ENCODE measurements at places on chromosomes 5 and 9. TPM values are rescaled to one million over a fixed set of nuclear protein-coding genes. Genes with fewer than 3 reads are reported as not detected.

The INSL4 gene
- not detected for total RNA-seq

The PCAT7 gene
- total RNA-seq = not detected

The CDKN2A gene
- 88.7 TPM for total RNA-seq

DNA sequence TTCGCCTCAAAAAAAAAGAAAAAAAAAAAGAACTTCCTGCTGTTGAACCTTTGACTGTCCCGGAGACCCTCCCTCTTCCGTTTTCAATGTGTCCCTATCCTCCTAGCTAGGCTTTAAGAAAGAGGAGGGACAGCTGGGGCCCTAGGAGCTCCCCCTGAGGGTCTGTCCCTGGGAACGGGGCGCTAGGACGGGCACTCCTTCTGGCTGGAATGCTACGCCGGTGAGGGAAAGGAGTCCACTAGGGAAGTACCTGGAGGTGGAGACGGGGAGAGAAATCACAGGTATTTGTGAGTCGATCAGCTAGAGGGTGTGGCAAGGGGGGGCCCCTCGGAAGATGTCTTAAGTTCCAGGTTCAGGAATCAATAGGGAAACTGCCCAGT is 4.6 kb downstream of the SIT1 start:
- peaks cover 53% of the 10 kb centered on the region for H3K4me1 ChIP-seq
- H3K27ac ChIP-seq = no peak overlapping the region
- H3K36me3 ChIP-seq = no peaks in the 10 kb centered on the region
- peak overlapping the region; percentile 68 for H3K4me3 ChIP-seq
- no peak for DNase-seq
- no peaks in the 10 kb centered on the region for H3K27me3 ChIP-seq

DNA sequence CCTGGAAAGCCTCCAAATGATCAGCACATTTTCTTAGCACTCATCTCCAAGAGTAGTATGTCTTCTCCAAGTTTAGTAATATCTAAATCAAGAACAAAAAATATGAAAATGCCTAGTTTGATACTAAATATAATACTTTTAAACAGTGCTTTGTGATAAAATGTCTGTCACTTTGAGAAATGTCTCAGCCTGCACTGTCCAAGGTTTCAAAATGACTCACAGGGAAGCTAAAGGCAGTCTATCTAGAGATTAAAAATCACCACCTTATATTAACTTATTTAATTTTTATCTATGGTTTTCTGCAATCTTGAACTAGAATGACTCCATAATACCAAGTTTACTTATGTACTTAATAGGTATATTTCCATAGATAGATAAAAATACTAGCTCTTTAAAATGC is 633.0 kb upstream of the C9orf72 start:
- H3K27me3 ChIP-seq = no peaks in the 10 kb centered on the region
- no peaks in the 10 kb centered on the region for H3K4me1 ChIP-seq
- no peaks in the 10 kb centered on the region for H3K36me3 ChIP-seq
- H3K4me3 ChIP-seq = no peak overlapping the region

- H3K36me3 ChIP-seq = no peaks in the 10 kb centered on the region
- H3K27ac ChIP-seq = no peak overlapping the region
- DNase-seq = no peak
- peaks cover 6% of the 10 kb centered on the region for H3K4me1 ChIP-seq
These were observed 48.6 kb downstream of the RGS3 start for GRCh38 chr9:113511856-113512761.

- DNase-seq = no peak
- no peaks in the 10 kb centered on the region for H3K27me3 ChIP-seq
- H3K4me3 ChIP-seq = no peak overlapping the region
- H3K4me1 ChIP-seq = no peaks in the 10 kb centered on the region
These were observed 8.2 kb upstream of the ELL2 start for GRCh38 chr5:95969651-95970358.

GRCh38 chr5:17679597-17680203 is 45.4 kb downstream of the TAF11L14 start:
- H3K4me3 ChIP-seq = no peak overlapping the region
- H3K4me1 ChIP-seq = no peaks in the 10 kb centered on the region
- no peaks in the 10 kb centered on the region for H3K36me3 ChIP-seq
- H3K27me3 ChIP-seq = no peaks in the 10 kb centered on the region
- DNase-seq = no peak
- no peak overlapping the region for H3K27ac ChIP-seq

DNA sequence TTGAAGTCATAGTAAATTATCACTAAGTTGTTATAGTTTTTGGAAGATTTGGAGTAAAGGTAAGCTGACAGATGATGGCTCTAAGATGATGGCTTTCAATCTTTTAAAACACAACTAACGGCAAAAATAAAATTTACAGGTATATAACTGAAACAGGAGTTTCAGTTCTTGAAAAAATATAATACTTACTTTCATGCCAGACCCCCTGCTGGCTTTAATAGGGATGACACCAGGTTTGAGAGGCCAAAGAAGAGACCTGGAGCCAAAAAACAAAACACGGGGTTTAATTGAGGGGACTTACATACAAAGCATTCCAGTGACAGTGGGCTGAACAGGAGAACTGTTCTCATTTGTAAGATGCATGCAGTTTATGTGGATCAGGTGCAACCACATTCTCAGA is 301.7 kb upstream of the PCSK5 start:
- no peaks in the 10 kb centered on the region for H3K4me1 ChIP-seq
- peak; percentile 75 for DNase-seq
- H3K4me3 ChIP-seq = no peak overlapping the region
- no peak overlapping the region for H3K27ac ChIP-seq
- no peaks in the 10 kb centered on the region for H3K36me3 ChIP-seq

- DNase-seq = no peak
- no peak overlapping the region for H3K4me3 ChIP-seq
- H3K4me1 ChIP-seq = no peaks in the 10 kb centered on the region
- no peak overlapping the region for H3K27ac ChIP-seq
- H3K27me3 ChIP-seq = no peaks in the 10 kb centered on the region
- no peaks in the 10 kb centered on the region for H3K36me3 ChIP-seq
These were observed 896.6 kb downstream of the TLE1 start for GRCh38 chr9:80792726-80793125.

DNA sequence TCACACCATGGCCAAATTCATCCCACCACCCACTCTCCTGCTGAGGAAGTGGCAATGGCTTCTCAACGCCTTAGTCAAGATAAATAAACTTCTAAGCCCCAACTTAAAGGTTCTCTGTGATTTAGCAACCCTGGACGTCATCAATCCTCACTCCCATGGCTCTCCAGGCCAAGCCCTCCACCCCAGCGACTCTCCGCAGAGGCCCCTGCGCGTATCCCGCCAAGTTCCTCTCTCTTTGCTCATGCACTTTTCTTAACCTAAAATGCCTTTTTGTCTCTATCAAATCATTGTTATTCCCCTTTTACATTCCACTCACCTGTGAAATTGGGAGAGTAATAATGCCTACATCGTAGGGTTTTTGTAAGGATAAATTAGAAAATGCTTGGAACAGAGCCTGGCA is 88.6 kb downstream of the NRG2 start:
- no peak overlapping the region for H3K27ac ChIP-seq
- no peaks in the 10 kb centered on the region for H3K36me3 ChIP-seq
- H3K4me1 ChIP-seq = no peaks in the 10 kb centered on the region
- H3K4me3 ChIP-seq = no peak overlapping the region
- no peaks in the 10 kb centered on the region for H3K27me3 ChIP-seq
- no peak for DNase-seq

- no peaks in the 10 kb centered on the region for H3K27me3 ChIP-seq
- no peak overlapping the region for H3K27ac ChIP-seq
- peak; percentile 11 for DNase-seq
- H3K36me3 ChIP-seq = no peaks in the 10 kb centered on the region
These were observed 168.8 kb upstream of the PPP1R2B start for GRCh38 chr5:156681265-156681664.

DNA sequence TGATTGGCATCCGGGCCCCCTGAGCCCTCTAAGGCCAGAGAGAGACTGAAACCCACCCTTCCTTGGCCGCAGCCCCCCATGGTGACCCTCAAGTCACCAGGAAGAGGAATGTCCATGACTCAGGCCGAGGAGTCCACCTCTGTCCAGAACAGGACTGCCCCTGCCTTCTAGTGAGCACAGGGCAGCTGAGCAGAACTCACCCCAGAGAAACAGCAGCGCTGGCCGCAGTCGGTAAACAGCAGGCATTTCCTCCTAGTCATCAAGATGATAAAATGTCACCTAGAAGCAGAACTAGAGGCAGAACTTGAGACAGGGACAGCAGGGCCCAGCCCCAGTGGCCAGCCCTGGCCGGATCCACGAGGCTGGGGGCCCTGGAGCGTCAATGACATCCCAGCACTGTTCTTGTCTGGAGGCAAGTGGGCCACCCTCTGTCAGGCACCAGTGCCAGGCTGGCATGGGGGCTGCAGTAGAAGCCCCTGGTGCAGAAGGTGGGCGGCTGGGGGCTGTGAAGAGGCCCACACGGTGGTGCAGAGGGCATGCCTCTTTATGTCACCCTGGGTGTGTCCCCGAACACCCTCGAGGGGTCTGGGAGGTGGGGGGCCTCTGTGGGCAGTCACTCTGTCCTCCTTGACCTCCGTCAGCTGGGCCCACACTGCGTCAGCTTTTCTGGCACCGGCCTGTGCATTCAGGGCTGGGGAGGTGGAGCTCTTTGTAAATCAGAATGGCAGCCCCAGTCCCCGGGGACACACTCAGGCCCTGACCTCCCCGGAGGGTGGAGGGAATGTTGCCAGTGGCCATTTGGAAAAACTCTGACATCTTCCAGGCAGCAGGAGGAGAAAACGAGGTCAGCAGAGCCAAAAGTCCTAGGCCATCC is 83.0 kb downstream of the NTNG2 start:
- H3K27me3 ChIP-seq = peaks cover 2% of the 10 kb centered on the region
- H3K4me1 ChIP-seq = peaks cover 11% of the 10 kb centered on the region
- no peak overlapping the region for H3K27ac ChIP-seq
- H3K4me3 ChIP-seq = no peak overlapping the region
- DNase-seq = no peak

DNA sequence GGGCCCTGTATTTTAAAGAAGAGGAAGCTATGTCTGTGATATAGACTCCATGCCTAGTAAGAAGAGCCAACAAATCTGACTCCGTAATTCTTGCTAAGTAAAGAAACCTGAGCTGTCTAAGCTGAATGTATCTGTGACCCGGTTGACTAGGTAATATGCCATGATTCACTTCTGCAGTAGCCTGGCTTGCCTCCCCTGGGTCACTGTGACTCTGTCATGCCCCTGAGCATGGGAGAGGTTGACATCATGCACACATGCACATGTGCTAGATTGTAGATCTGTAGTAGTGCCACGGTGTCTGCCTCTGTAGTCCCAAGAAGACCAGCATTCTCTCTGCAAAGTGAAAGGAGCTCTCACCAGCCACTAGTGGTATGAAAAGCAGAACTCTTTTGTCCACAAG is 9.1 kb downstream of the SLC22A5 start:
- H3K4me3 ChIP-seq = no peak overlapping the region
- peak; percentile 48 for DNase-seq
- H3K27ac ChIP-seq = no peak overlapping the region
- H3K27me3 ChIP-seq = no peaks in the 10 kb centered on the region

- H3K4me3 ChIP-seq = no peak overlapping the region
- no peaks in the 10 kb centered on the region for H3K27me3 ChIP-seq
- DNase-seq = no peak
- peak overlapping the region; percentile 21 for H3K27ac ChIP-seq
- no peaks in the 10 kb centered on the region for H3K4me1 ChIP-seq
These were observed 59.7 kb downstream of the STRBP start for GRCh38 chr9:123208626-123209174.

DNA sequence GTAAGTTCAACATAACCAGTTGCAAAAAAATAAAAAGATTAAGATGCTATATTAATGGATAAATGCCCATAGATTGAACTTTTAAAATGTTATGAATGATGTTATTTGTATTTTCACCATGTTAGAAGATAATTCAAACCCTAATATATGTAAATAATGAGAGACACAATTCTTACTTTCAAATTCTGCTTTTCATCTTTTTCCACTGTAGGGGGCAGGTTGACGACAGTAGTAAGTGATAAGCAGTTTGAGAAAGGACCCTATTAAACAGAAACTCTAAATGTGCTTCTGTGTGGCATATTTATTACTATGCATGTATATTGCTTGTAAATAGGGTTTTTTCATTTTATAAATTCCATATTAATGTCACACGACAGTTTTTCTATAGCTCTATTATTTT is 591.1 kb downstream of the SEMA5A start:
- H3K4me1 ChIP-seq = no peaks in the 10 kb centered on the region
- no peak overlapping the region for H3K27ac ChIP-seq
- H3K4me3 ChIP-seq = no peak overlapping the region
- H3K27me3 ChIP-seq = no peaks in the 10 kb centered on the region
- DNase-seq = no peak

DNA sequence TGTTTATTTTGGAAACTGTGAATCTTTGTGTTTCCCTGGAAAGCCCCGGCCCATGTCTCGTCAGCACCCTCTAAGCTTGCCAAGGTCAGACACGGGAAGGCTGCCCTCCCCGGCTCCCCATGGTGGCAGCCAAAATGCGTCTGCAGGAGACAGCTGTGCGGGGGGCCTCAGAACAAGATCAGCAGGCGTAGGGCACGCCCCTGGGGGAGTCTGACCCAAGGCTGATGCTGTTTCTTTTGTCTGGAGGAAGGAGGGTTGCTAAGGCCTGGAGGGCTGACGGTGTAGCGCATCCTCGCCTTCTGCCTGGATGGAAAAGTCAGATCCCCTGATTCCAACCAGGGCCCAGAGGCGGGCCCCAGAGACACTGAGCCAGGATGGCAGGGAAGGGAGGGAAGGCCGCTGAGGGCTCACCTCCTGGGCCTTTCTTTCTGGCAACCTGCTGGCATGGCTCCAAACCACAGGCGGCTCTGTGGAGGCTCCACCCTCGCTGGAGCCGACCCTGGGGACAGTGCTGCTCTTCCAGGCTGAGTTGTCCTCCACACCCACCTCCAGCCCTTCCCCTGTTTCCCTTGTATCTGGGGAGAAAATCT is 57.2 kb downstream of the OLFM1 start:
- no peak for DNase-seq
- H3K4me1 ChIP-seq = no peaks in the 10 kb centered on the region
- H3K36me3 ChIP-seq = no peaks in the 10 kb centered on the region

GRCh38 chr9:101585740-101586139 is 9.0 kb downstream of the PPP3R2 start:
- DNase-seq = no peak
- H3K27me3 ChIP-seq = no peaks in the 10 kb centered on the region
- no peak overlapping the region for H3K4me3 ChIP-seq
- no peaks in the 10 kb centered on the region for H3K4me1 ChIP-seq
- H3K36me3 ChIP-seq = no peaks in the 10 kb centered on the region
- H3K27ac ChIP-seq = no peak overlapping the region

All from Karpas-422 (cell line).